Upper lobe of right lung (tissue), 1 donor: ENCODE measurements at places on chromosomes 7 and 10.

DNA sequence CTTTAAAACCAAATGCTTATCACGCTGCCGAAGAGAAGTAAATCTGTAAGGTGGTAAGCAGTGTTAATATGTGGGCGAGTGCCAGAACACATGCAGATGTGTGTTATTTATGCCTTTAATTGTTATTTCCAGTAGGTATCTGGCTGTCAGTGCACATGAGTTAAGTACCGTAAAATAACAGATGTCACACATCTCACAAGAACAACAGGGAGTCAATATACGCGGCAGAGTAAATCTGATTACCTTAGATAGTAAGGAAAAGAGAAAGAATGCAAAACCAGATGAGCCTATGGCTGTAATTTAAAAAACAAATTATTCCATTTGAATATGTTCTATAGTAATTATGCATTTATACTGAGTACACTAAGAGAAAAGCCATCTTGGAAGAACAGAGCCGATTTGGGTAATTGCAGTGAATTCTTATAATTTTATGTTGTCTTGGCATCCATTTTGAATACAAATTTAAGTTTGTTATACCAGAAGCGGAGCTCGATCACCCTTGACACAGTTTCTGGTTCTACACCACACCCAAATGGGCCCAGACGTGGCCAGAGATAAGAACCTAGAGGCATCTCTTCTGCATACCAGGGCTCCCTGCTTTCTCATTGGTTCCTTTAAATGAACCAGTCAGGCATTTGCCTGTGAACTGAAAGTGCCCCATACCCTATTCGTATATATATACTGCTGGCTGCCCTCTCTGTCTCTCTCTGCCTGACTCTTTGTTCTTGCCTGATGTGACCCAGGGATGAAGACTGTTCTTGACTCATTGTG lies 34.8 kb downstream of the DNAJB9 start:
- DNase-seq, result no peak
- H3K36me3 ChIP-seq, result no peaks in the 10 kb centered on the region
- no peak overlapping the region for H3K4me3 ChIP-seq
- H3K27ac ChIP-seq, result no peak overlapping the region
- no peaks in the 10 kb centered on the region for H3K4me1 ChIP-seq

- peaks cover 17% of the 10 kb centered on the region for H3K4me1 ChIP-seq
- no peak overlapping the region for H3K4me3 ChIP-seq
- no peak for DNase-seq
- peak overlapping the region; percentile 4 for H3K27ac ChIP-seq
- no peaks in the 10 kb centered on the region for H3K27me3 ChIP-seq
Observed at GRCh38 chr10:43845121-43845520, 196.4 kb upstream of the ZNF32 start.

GRCh38 chr10:30384701-30385201 lies 35.7 kb upstream of the MTPAP start:
- no peak overlapping the region for H3K4me3 ChIP-seq
- H3K27me3 ChIP-seq, result no peaks in the 10 kb centered on the region
- no peaks in the 10 kb centered on the region for H3K36me3 ChIP-seq
- no peak overlapping the region for H3K27ac ChIP-seq

- no peak overlapping the region for H3K4me3 ChIP-seq
- no peaks in the 10 kb centered on the region for H3K36me3 ChIP-seq
- H3K27me3 ChIP-seq, result no peaks in the 10 kb centered on the region
- H3K27ac ChIP-seq, result no peak overlapping the region
- no peak for DNase-seq
Observed at GRCh38 chr7:111528331-111528730, 34.0 kb downstream of the IMMP2L start.
